ENCODE measurements at places on chromosomes 1 and 21.

- DNase-seq: peak; percentile 59
Observed at GRCh38 chr1:167687919-167688519, 33.8 kb upstream of the MPZL1 start.

- DNase-seq: no peak
Observed at GRCh38 chr21:45938811-45939520, 42.6 kb upstream of the COL6A1 start.

GRCh38 chr1:77370583-77371306 lies 88.9 kb downstream of the AK5 start:
- DNase-seq: no peak

DNA sequence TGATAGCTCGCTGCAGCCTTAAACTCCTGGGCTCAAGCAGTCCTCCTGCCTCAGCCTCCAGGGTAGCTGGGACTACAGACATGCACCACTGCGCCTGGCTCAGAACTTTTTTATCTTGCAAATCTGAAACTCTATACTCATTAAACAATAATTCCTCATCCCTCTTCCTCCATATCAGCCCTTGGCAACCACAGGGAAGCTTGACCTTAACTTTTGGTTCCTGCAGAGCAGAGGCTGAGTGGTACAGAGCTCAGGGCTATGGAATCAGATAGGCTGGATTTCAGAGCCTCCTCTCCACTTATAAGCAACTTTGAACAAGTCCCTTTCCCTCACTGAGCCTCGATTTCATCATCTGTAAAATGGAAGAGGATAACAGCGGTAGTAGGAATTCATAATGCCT lies 47.4 kb downstream of the ECE1 start:
- no peak for DNase-seq

GRCh38 chr1:87826681-87827251 lies 498.1 kb downstream of the LMO4 start:
- DNase-seq: no peak

DNA sequence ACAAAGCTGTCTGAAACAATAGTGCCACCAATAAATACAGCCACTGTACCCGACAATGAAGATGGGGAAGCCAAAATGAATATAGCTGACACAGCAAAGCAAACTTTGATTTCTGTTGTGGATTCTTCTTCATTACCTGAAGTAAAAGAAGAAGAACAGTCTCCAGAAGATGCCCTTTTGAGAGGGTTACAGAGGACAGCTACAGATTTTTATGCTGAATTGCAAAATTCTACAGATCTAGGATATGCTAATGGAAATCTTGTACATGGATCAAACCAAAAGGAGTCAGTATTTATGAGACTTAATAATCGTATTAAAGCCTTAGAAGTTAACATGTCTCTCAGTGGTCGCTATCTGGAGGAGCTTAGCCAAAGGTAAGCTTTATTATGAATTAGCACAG lies 56.6 kb downstream of the SUCO start:
- no peak for DNase-seq

- no peak for DNase-seq
Observed at GRCh38 chr1:115797486-115797885, 29.0 kb upstream of the CASQ2 start.

- DNase-seq: no peak
Observed at GRCh38 chr1:99529002-99529401, 116.9 kb upstream of the PALMD start.

DNA sequence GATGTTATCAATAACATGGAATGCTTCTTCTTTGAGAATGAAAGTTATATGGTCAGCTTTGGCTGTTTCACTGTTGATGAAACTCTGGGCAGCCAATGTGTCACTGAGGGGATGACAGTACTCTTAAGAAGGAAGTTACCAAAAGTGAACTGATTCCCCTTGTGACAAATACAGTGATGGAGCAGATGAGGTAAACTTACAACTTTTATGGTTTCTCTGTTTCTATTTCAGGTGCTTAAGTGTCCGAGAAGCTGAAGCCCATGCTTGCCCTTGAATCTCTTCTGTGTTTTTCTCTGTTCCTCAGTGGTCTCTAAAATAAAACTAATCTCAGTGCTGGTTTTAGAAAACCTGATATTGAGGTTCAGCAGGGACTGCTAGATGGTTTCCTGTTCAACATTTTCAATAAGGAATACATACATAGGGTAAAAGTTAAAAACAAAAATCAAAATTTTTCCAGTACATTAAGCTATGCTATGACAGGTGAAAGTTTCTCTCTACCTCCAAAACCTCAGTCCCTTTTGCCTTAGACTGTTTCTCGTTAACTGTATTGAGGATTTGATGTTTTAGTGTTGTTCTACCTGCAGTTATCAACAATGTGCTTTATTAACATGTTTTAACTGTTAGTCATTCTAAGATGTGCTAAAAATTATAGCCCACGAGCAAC lies 454.4 kb upstream of the ADGRL4 start:
- no peak for DNase-seq

- no peak for DNase-seq
Observed at GRCh38 chr1:178500936-178501554, 4.3 kb upstream of the CLEC20A start.

GRCh38 chr1:212179394-212180076 lies 105.7 kb upstream of the PPP2R5A start:
- DNase-seq: no peak

DNA sequence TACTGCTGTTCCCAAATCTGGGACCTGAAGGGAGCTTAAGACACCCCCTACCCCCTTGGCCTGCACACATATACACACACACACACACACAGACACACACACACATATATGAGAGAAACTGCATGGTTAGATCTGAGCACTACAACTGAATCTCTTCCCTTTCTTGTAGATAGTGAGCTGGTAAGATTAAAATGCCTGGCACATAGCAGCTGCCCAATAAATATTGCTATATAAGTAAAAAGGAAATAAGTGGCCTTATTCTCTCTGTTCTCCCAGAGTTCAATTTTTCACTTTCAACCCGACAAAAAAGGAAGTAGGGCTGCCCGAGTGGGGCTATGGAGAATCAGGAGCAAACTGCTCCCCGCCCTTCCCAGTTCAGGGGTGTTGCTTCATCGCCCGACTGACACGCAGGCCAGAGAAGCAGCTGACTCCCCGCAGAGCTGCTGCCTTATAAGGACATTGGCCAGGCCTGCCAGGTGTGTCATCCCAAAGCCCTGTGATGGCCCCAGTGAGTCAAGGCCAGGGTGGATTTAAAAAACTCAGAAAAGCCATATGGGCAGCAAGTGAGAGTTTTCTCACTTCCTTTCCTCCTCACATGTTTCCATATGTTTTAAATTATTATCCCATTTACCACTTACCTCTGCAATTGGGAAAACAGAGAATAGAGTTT lies 106.5 kb upstream of the SLC44A3 start:
- no peak for DNase-seq

DNA sequence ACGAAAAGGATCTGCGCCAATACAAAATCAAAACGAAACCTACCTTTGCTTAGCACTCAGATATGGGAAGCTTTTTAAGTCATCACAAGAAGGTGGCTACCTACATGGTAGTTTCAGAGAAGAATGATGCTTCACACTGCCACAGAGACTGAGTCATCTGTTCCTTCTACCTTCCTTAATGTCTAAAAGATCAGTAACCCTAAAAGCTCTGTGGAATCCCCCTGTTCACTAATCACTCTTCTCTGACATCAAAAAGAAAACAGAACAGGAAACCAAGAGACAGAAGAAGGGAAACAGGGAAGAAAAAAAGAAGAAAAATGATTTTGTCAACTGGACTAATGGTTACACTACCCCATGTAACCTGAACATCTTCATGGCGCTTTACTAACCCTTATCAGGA lies 177.2 kb downstream of the SMYD3 start:
- DNase-seq: no peak

DNA sequence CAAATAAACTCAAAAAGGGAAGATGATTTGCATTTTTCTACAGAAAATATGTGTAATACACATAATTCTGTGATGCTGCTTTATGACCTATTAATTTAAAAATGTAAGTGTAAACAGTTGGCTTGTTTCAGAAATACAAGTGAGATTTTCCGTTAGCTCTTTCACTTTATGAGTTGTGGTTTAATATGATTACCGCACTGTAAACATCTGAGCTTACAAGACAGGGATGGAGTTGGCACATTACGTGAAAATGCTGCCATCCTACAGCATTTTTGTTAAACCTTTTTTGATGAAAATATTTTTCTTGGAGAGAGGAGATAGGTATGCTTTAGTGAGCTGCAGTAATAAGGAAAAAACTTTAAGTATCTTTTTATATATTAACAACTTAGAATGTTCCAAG lies 426.8 kb upstream of the ADAMTS5 start:
- no peak for DNase-seq

- no peak for DNase-seq
Observed at GRCh38 chr1:232213928-232214327, 416.0 kb downstream of the SIPA1L2 start.

DNA sequence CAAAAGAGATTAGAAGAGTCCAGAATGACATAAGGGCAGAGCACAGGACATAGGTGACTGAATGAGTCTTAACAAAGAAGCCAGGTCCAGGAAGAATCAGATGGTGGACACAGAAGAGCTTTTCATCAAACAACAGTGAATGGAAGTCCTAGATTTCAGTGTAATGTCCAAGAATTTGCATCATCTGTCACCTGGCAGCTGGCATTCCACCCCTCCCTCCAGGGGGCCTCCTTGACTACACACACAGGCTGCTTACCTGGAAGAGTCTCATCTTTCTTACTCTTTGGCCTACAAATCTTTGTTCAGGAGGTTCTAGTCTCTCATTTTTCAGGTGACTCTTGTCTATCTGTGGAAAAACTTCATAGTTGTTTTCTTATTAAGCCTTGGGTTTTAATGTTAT lies 36.2 kb downstream of the GORAB start:
- no peak for DNase-seq

DNA sequence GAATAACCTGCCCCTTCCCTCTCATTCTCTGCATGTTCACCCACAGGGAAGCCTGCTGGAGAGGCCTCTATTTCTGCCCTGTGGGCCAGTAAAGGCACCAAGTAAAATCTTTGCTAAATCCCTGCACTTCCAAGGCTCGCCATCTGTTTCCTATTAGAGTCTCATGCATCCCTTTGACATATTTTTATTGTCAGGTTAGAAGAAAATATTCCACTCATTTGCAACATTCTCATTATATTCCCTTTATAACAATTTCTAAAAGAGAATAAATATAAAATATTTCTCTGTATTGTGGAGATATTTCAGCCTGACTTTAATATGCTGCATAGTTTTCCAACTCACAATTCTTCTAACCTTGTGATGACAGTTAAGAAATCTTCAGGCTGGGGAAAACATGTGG lies 340.4 kb upstream of the VAMP3 start:
- no peak for DNase-seq

GRCh38 chr1:178541379-178541778 lies 28.5 kb downstream of the TEX35 start:
- DNase-seq: no peak

- no peak for DNase-seq
Observed at GRCh38 chr1:3711780-3712451, 40.3 kb upstream of the CCDC27 start.

- DNase-seq: no peak
Observed at GRCh38 chr1:245110406-245110805, 44.4 kb upstream of the KIF26B start.

- DNase-seq: no peak
Observed at GRCh38 chr1:15148941-15149340, 4.6 kb upstream of the TMEM51 start.

- no peak for DNase-seq
Observed at GRCh38 chr21:45613881-45614280, 29.6 kb upstream of the PCBP3 start.

GRCh38 chr1:66993076-66993475 lies 60.9 kb downstream of the SLC35D1 start:
- no peak for DNase-seq

DNA sequence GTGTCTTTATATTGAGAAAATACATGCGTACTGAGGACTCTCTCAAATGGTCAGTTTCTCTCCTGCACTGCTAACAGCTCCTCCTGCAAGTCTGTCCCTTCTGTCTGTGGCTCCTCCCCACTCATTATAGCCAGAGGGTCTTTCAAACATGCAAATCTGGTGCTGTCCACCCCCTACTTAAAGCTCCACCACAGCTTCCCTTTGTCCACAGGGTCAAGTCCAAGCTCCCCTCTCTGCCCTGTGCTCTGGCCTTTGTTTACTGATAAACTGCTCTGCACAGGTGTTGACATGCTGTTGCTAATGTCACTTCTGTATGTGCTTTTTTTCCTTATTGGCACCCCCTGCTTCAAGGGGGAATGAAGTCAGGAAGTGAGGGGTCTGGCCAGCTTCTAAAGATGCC lies 47.7 kb upstream of the GPR37L1 start:
- DNase-seq: no peak

DNA sequence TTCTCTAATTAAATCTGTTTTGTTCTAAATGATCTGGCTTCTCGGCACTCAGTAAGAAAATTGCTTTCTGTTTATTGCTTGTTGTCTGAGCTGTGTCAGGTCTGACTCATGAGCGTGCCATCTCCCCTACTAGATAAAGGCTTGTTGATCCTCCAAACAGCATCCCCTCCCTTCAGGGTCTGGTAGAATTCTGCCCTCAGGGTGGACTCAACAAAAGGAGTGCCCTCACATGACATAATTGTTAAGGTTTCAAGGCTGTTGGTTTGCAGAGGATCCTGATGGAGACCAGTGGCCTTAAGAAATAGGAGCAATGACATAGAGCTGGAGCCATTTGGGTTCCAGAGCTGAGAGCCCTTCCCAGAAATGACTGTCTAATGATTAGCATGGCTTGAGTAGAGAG lies 36.0 kb upstream of the ATP2B4 start:
- DNase-seq: no peak

DNA sequence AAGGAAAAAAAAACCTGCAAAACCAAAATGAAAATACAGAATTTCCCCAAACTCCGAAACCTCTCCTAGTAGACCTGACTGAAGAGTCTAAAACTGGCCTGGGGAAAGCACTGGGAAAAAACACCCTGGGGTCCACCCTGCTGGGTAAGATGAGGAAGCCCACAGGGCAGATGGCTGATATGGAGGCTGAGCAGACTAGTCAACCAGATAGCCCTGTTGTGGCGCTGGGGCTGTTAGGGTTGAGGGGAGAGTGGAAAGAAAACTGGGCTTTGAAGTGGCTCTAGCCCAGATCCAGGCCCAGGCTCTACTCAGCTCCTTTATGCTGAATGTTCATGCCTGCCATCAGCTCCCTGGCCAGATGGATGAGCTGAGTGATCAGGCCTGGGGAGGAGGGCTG lies 6.8 kb upstream of the SLAMF1 start:
- no peak for DNase-seq

GRCh38 chr1:67941746-67942145 lies 108.5 kb upstream of the GNG12 start:
- no peak for DNase-seq

DNA sequence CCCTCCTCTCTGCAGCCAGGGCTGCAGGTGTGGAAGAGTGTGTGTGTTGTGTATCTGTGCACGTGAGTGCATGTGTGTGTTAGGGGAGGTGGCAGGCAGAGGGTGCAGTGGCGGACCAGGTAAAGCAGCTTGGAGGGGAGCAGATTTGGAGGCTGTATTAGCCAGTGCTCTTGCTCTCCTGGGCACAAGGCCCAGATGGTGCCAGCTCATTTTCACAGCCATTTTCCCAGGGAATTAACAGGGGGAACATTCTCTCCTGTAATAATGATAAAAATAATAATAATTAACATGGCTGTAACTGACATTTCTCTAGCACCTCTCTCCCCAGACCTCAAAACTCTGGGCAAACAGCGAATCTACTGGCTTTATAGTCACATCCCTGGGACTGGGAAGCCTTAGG lies 43.6 kb downstream of the LRRN2 start:
- DNase-seq: no peak
